NB4 (cell line): ENCODE measurements at places on chromosomes 1 and 21.

DNA sequence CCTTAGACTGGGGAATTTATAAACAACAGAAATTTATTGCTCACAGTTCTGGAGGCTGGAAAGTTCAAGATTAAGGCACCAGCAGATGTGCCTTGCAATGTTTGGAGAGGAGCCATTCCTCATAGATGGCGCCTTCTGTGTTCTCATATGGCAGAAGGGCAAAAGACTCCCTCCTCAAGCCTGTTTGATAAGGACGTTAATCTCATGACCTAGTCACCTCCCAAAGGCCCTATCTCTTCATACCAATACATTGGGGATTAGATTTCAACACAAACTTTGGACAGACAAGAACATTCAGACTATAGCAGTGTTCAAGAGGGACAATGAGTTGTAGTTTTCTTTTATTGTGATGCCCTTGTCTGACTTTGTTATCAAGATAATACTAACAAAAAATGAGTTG, 34.3 kb downstream of the PSMG1 start:
- no peak for DNase-seq

- DNase-seq: no peak
Measured at GRCh38 chr1:217590598-217590997, 40.3 kb downstream of the GPATCH2 start.

GRCh38 chr1:40923511-40924020, 55.9 kb upstream of the CTPS1 start:
- DNase-seq: no peak

- no peak for DNase-seq
Measured at GRCh38 chr1:230930986-230931385, 47.7 kb downstream of the TTC13 start.

DNA sequence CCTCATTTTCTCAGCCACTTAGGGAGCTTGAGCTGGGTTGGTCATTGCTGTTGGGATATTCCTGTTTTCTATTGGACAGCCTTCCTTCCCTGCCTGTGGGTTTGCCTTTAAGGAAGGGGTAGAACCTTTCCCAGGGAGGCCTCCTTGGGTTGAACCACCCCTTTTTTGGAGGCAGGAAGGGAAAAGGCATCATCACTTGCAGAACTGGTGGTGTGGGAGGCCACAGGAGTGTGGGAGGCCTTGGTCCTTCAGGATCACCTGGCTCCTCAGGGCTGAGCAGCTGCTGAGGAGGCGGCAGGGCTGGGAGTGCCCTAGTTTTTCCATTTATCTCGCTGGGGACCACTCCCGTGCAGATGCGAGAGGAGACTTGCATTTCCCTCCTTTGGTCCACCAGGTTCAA, 667 bp upstream of the CYB561D1 start:
- no peak for DNase-seq

DNA sequence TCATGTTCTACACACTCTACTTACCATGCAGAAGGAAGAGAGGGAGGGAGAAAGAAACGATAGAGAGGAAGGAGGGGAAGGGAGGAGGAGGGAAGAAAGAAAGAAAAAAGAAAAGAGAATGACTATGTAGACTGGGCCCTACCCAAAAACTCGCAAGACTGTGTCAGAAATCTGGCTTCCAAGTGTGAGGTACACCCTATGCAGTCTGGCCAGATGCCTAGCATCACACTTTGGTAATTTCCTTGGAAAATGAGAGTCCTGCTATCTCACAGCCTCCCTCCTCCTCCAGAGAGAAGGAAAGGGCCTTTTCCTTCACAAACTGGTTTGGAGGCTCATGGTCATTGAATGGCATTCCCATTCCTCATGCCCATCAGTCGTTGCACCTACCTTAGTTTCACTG, 86.4 kb upstream of the LRRC8D start:
- no peak for DNase-seq

DNA sequence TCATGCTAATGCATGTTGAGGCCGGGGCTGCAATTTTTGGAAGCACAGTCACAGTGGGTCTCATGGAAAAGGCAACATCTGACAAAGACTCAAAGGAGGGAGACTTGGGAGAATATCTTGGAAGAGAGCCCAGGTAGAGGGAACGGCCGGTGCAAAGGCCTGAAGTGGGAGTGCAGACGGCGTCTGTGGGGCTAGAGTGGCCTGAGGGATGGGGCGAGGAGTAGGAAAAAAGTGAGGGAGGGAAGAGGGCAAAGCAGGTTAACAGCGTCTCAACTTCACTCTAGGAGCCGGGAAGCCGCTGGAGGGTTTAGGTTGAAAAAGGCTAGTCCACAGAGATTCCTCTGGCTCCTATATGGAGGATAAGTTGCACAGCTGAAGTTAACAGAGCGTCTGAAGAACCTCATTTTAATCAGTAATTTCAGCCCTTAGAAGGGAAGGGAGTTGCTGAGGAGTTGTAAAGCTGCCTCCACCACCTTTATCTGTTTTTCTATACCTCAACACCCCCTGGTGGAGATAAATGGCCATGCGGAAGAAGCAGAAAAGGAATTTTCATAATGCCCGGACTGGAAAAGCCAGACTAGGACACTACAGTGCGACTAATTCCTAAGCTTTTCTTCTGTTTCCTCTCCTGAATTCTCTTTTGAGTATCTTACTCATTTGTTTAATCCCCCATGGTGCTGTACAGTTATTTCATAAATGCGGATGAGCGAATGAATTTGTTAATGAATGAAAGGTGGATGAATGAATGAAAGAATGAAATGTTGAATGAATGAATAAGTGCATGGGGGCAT, 78.7 kb upstream of the ZNF281 start:
- DNase-seq: peak; percentile 67

GRCh38 chr1:199083680-199084079, 444.8 kb downstream of the PTPRC start:
- DNase-seq: no peak

- no peak for DNase-seq
Measured at GRCh38 chr1:202439308-202439707, 90.8 kb downstream of the PPP1R12B start.

DNA sequence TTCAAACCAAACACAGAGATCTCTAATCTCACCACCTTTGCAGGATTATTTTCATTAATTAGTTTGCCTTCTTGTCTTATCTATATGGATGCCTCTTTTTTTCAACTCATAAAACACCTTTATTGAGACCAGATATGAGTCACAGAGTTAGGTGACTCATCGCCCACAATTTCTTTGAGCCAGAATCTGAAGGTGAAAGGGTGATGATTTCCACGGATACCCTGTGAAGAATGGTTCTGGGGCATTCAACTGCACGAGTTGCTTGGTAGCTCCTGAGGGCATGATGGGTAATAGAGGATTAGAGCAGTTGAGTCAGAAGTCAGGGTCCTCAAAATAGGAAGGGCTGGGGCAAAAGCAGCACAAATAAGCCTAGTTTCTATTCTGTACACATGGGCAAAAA, 128.2 kb downstream of the TBX19 start:
- peak; percentile 7 for DNase-seq

DNA sequence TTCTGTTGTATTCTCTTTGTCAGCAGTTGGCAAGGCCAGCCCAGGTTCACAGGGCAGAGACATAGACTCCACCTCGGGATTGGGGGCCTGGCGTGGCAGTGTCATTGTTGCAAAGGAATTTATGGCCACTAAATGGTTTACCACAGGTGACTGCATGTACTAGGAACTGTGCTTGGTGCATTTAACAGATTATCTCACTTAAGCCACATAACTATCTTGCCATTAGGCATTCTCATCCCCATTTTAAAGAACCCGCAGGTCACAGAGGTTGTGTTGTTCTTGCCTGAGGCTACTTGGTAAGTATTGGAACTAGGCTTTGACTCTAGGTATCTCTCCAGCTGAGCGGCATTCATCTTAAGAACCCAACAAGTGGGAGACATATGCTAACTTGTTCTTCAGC, 9.7 kb downstream of the TLCD4 start:
- no peak for DNase-seq

DNA sequence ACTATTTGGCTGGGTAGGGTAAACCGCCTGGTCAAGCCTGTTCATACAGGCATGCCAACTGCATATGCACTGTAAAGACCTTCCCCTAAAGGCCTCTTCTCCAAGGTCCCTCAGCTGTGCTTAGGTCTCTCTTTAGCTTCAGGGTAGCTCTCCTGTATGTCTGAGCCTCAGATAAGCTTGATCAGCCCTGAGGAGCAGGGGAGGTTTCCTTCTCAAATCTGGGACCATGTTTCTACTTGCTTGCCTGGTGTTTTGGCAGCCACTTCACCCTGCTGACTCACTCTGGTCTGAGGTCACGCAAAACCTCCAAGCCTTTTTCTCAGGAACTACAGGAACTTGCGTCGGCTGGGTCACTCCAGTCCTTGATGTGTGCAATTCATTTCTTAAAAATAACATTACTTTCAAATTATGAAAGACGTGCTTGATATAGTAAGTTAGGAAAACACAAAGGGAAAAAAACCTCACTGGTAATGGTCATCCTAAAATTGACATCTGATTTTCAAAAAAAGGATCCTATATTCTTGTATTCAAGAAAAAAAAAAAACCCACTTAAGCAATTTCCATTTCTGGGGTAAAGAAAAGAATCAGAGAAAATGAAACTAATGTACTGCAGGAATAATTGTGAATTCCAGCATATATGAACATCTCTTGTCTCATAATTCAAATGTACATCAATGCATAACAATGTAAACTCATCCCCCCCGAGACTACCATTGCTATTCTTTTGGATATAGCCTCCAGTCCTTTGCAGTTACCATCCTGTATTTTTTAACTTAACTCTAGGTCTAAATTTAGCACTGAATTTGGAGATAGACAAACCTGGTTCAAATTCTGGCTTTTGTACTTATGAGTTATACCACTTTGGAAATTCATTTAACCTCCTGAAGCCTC, 24.8 kb upstream of the RNF19B start:
- DNase-seq: peak; percentile 90

DNA sequence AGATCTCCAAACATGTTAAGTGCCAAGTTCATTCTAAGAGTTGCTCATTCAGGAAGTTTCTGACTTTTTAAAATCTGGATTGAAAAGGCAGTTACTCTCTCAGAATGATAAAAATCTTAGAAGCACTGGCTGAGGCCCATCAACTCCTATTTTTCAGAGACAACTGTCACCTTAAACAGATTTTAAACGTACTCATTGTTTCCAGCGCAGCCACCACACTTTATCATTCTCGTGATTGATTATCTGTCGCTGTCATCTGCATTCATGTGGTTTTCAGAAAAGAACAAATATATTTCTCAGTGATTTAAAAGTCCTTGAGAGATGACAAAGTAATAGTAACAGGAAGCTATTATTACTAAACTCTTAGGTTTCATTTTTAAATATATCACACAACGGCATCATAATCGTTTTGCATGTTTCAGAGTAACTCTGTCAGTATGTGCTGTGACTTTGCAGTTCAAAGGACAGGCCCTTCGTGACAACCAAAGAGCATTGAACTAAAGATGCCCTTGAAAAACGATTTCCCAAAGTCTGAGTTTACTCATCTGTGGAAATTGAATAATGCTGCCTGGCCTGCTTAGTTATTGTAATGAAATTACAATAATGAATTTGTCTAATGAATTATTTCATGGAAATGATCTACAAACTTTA, 14.9 kb upstream of the KCNK1 start:
- no peak for DNase-seq

- no peak for DNase-seq
Measured at GRCh38 chr1:25540750-25541342, 2.6 kb upstream of the LDLRAP1 start.

- DNase-seq: no peak
Measured at GRCh38 chr1:9413877-9414213, 121.2 kb downstream of the SPSB1 start.

DNA sequence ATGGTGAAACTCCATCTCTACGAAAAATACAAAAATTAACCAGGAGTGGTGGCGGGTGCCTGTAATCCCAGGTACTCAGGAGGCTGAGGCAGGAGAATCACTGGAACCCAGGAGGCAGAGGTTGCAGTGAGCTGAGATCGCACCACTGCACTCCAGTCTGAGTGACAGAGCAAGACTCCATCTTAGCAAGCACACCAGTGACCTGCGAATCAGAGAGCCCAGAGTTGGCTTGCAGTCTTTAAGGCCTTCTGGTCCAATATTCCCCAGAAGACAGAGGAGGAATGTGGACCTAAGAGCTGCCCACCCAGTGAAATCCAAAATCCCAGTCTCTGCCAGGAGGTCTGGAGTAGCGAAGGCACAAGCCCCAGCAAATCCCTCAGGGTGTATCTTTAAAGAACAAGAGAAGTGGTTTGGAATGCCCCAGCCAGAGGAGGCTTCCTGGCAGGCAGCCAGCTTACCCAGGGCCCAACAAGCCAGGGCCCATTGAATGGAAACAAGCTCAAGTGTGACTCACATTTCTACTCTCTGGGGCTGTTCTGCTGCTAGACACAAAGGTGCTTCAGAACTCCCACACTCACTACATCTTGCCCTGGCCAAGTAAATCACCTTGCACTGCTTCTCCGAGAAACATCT, 23.9 kb downstream of the GPR161 start:
- peak; percentile 29 for DNase-seq

DNA sequence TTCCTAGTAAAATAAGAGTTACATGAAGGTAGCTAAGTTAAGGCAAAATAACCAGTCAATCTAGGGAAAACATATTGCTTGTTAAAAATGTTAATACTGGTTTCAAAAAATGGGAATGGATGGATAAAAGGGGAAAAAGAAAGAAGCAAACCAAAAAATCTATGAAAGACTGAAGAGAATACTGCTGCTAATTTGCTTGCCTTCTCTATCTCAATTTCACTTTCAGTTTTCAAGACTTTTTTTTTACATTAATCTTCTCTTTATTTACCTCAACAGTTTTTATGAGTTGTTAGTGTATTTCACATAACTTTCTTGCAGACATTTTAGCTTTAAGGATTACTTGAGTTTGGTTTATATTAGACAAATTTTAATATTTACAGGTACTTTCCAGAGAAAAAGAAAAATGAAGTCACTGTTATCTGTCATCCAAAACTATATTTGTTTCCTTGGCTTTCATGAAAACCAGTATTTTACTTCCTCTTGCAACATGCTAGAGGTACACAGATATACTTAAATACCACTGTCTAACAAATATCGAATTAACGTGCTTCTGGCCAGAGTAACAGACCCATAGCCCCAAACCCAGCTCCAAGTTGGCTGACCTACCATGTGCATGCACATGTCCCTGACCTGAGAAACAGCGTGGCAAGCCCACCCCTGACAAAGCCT, 70.7 kb downstream of the COL24A1 start:
- DNase-seq: no peak

- DNase-seq: no peak
Measured at GRCh38 chr21:38897532-38898421, 92.0 kb downstream of the ETS2 start.

DNA sequence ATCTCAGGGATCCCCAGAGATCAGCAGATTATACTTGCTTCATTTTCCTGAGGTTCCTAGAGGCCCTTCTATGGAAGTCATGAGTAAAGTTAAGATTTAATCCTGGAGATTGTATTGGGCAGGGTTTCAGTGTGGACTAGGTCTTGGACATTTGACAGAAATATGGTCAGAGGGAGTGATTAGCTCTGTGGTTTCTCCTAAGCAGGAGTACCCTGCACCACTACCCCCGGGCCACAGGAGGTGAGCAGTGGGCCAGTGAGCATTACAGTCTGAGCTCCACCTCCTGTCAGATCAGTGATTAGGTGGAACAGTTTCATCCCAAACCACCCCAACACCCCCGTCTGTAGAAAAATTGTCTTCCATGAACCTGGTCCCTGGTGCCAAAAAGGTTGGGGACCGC, 43.2 kb downstream of the PHACTR4 start:
- no peak for DNase-seq
